ENCODE measurements at places on chromosomes 11 and 22.

DNA sequence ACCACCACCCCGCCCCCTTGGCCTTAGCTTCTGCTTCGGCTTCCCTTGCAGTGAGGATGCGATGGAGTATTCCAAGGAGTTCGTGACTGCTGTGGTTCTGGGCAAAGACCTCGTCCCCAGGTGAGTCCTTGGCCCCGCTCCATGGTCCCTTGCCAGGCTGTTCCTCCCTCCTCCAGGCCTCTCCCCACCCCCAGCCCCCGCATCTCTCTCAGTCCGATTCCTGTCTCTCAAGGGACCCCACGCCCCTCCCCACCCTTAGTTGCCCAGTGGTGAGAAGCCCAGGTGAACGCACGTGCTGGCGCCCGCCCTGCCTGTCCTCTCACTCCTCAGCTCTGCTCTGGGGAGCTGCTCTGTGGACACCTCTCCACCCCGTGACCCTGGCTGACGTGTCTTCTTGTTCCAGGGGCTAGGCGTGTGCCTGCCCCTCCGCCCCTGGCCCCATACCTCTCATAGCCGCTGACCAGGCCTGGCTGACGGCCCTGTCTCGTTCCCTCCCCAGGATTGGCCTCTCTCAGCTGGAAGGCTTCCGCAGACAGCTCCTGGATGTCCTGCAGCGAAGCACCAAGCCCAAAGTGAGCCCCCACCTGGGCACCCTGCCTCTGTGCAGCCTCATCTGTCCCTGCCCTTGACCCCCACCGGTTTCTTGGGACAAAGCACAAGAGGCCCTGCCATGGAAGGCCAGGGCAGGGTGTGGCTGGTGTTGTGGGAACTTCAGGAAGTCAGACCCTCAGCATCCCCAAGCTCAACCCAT lies 14.6 kb upstream of the MYRF start:
- DNase-seq, result no peak

DNA sequence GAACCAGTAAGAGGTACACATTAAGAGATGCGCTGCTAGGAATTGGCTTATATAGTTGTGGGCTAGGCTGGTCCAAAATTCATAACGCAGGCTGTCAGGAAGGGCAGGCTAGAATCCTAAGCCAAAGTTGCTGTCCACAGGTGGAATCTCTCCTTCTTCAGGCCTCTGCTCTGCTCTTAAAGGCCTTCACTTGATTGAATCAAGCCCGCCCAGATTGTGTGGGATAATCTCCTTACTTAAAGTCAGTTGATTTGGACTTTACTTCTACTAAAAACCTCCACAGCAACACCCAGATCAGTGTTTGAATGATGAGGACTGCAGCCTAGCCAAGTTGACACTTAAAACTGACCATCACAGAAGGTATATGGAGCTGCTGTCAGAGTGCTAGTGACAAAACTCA lies 68.8 kb downstream of the LRRC32 start:
- DNase-seq, result no peak

GRCh38 chr22:38843657-38844314 lies at the start of gene NPTXR:
Gene NPTXR (minus strand): TSS chr22:38844028.
- peak; percentile 42 for DNase-seq

DNA sequence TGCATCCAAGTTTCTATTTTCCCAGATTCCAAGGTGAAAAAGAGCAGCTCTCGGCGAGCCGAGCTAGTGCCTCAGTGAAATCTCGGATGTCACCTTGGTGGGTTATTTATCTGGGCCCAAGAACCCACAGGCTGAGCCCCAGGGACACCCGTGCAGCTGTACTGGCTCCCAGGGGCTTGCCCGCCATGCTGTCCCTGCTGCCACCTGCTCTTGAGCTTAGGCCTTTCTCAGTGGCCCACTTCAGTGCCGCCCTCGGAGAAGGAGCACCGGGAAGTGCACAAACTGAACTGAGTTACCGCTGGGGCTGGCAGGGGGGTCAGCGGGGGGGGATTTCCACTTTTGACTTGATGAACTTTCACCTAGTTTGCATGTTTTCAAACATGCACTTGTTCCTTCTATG lies 27.9 kb downstream of the CPT1A start:
- no peak for DNase-seq

DNA sequence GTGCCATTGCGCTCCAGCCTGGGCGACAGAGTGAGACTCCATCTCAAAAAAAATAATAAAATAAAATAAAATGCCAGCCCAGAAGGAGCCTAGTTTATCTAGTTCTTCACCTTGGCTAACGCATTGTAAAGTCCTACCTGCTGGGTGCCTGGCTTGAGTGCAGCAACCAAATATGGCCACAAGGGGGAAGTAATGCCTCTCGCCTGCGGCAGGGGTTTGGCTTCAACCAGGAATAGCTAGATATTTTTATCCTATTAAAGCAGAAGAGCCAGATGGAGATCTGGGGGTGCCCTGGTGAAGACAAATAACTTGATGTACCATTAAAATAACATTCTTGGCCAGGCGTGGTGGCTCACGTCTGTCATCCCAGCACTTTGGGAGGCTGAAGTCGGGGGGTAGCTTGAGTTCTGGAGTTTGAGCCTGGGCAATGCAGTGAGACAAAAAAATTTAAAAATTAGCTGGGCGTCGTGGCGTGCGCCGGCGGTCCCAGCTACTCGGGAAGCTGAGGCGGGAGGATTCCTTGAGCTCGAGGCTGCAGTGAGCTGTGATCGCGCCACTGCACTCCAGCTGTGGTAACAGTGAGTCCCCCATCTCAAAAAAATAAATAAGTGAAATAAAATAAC lies 20.6 kb upstream of the PLEKHB1 start:
- peak; percentile 74 for DNase-seq

DNA sequence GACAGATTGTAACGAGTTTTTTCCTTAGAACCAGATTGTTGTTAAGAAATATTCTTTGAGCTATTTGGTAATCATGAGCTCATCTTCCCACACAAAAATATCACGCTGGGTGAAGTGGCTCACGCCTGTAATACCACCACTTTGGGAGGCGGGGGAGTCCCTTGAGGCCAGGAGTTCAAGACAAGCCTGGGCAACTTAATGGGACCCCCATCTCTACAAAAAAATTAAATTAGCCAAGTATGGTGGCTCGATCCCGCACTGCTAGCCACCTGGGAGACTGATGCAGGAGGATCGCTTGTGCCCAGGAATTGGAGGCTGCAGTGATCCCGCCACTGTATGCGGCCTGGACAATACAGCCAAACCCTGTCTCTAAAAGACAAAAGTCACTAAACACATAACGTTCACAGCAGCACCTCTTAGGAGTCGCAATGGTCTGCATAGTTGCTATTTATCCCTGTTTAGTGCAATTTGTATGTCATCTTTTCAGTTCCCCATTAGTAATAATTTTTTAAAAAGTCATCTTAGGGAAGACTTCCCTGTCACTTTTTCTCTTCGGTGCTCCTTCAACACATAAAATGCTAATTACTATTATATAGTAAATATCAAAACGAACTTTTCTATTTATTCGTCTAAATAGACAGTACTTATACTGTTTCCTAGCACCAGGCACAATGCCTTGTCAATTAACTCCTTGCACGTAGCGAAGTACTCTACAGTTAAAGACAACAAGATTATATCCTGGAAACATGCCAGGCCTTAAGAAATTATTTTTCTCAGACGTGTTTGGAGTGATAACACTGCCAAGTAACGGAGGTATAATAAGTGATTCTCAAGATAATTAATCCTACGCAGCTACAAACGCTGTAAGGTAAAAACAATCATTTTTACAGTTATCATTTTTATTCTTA lies 1.1 kb downstream of the ST13 start:
- DNase-seq, result peak; percentile 48

DNA sequence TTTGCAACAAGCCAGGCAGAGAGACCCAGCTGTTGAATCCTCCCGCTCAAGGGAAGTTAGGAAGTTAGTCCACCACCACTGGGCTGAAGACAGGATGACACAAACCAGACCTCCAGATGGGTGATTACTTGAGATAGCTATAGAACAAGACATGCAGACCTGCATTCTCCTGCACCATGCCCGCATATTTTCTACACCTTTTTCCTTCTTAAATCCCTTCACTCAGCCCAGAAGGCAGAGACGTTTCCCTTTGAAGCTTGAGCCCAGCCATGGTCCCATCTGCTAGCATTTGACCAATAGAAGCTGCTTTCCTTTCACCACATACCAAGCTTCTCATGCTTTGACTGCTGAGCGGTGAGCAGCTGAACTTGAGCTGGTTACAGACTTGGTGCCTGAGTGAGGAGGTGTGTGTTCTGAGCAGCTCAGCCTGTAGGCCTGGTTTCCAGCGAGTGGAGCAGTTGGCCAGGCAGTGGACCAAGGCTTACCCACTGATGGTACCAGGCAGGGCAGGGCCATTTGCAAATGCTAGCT lies 29.2 kb upstream of the CBX6 start:
- DNase-seq, result no peak

GRCh38 chr22:50303515-50303847 lies 4.0 kb downstream of the PLXNB2 start:
- DNase-seq, result no peak
